ENCODE measurements at places on chromosomes 2 and 18.

DNA sequence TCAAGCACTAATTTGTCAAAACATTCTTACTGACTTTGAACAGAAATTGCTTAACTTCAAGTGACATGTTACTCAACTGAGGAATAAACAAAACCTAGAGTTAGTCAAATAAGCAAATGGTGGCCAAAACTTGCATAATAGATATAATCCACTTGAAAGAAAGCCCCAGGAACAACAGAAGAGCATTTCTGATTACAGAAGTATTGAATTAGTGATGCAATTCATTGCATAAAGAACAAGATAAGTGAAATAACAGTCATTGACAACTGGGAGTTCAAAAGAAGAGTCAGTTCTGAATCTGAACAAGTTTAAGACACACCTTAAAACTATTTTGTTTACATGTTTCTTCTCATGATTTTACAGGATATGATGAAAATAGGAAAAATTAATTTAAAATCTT lies 30.8 kb downstream of the COBLL1 start:
- H3K36me3 ChIP-seq = no peaks in the 10 kb centered on the region
- no peak for DNase-seq

GRCh38 chr18:8400193-8400752 lies 209.0 kb upstream of the RAB12 start:
- peaks cover 10% of the 10 kb centered on the region for H3K36me3 ChIP-seq
- no peak overlapping the region for H3K27ac ChIP-seq
- H3K4me1 ChIP-seq = no peaks in the 10 kb centered on the region

GRCh38 chr2:30677231-30677630 lies 130.0 kb downstream of the CAPN13 start:
- no peak for DNase-seq
- H3K4me1 ChIP-seq = no peaks in the 10 kb centered on the region
- no peak overlapping the region for H3K4me3 ChIP-seq
- no peak overlapping the region for H3K27ac ChIP-seq

GRCh38 chr2:240640939-240641338 lies 15.7 kb downstream of the GPR35 start:
- no peaks in the 10 kb centered on the region for H3K36me3 ChIP-seq
- no peak overlapping the region for H3K27ac ChIP-seq
- peaks cover 22% of the 10 kb centered on the region for H3K27me3 ChIP-seq
- peak; percentile 26 for DNase-seq
- H3K4me1 ChIP-seq = no peaks in the 10 kb centered on the region

DNA sequence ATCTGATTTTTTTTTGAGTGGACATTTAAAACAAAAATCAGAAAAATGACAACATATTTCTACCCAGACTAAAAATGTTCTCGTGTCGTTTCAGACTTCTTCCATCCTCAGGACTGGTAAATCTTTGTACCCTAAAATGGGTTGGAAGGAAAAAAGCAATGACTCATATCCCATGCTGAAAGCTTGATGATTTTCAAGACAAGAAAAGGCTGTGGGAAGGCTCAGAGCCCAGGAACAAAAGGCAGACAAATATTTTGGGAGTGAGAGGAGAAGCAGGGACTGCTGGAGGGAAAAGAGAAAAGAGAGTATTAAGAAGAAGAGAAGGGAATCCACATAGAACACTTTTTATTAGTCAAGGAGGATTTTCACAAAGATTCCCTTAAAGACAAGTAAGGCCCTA lies 77.1 kb upstream of the CTAGE1 start:
- H3K27ac ChIP-seq = peak overlapping the region; percentile 81
- H3K36me3 ChIP-seq = no peaks in the 10 kb centered on the region
- H3K4me3 ChIP-seq = no peak overlapping the region
- DNase-seq = no peak

- no peak overlapping the region for H3K27ac ChIP-seq
- no peak for DNase-seq
- H3K27me3 ChIP-seq = no peaks in the 10 kb centered on the region
- H3K36me3 ChIP-seq = no peaks in the 10 kb centered on the region
- no peak overlapping the region for H3K4me3 ChIP-seq
Observed at GRCh38 chr2:233035426-233036161, 3.1 kb downstream of the NEU2 start.

DNA sequence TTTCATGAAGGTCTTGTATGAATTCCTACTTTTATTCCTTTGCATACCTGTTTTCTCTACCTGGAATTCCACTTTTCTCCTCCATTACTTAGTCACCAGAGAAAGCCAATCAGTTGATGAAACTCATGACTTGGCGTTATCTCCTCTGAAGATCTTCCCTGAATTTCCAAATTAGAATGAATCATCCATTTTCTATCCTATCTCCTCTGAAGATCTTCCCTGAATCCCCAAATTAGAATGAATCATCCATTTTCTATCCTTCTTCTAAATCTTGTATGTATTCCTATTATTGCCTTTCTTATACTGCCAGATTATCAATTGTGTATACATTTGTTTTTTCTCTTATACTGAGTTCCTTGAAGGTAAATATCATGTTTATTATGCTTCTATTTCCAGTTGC lies 440.4 kb downstream of the CCDC85A start:
- no peak overlapping the region for H3K4me3 ChIP-seq
- no peaks in the 10 kb centered on the region for H3K36me3 ChIP-seq
- no peak for DNase-seq
- no peak overlapping the region for H3K27ac ChIP-seq
- H3K27me3 ChIP-seq = no peaks in the 10 kb centered on the region

DNA sequence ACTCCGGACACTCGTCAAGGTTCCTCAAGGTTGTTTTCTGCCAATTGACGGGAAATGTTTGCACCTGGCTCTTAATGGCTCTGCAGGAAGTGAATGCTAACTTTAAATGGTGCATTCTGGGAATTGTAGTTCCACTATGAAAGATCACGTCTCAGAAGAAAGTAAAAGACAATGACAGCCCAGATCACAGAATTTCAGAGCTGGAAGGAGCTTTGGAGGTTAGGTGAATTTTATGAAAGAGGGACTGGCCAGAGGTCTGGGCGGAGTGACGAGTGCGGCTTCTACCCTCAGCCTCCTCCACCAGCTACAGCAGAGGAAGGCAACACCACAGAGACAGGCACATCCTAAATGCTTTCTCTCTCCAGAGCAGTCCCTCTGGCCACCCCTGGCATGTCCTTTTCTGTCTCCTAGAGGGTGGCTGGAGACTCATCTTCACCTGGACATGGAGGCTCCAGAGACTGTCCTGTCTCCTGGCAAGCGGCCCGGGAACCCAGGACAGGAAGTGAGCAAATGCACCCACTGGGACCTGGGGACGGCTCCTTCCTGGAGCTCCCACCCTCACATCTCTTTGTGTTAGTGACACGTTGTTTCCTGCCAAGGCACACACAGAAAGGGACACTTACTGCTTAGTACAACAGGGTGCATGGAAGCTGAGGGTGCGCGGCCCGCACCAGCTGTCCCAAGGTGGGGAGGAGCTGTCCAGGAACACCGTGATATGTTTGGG lies 19.4 kb downstream of the THAP4 start:
- peak overlapping the region; percentile 42 for H3K4me3 ChIP-seq
- H3K36me3 ChIP-seq = peaks cover 10% of the 10 kb centered on the region
- peak; percentile 54 for DNase-seq

- H3K27ac ChIP-seq = no peak overlapping the region
- H3K4me1 ChIP-seq = peaks cover 37% of the 10 kb centered on the region
- H3K4me3 ChIP-seq = peak overlapping the region; percentile 15
- peaks cover 3% of the 10 kb centered on the region for H3K27me3 ChIP-seq
Observed at GRCh38 chr2:9753665-9754531, 89.4 kb upstream of the TAF1B start.

DNA sequence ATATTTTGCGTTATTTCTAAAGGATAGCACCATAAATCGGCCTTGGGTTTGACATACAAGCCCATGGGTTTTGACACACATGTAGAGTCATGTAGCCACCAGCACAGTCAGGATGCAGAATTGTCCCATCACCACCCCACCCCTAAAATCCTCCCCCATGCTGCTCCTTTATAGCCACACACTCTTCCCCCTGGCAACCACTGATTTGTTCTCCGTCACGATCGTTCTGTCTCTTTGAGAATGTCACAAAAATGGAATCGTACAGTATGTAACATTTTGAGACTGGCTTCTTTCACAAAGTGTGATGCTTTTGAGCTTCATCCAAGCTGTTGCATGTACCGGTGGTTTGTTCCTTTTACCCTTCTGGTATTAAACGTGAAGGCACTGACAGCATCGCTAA lies 39.1 kb downstream of the CRACDL start:
- no peak overlapping the region for H3K4me3 ChIP-seq
- DNase-seq = no peak
- no peaks in the 10 kb centered on the region for H3K36me3 ChIP-seq
- H3K27ac ChIP-seq = no peak overlapping the region
- no peaks in the 10 kb centered on the region for H3K27me3 ChIP-seq

DNA sequence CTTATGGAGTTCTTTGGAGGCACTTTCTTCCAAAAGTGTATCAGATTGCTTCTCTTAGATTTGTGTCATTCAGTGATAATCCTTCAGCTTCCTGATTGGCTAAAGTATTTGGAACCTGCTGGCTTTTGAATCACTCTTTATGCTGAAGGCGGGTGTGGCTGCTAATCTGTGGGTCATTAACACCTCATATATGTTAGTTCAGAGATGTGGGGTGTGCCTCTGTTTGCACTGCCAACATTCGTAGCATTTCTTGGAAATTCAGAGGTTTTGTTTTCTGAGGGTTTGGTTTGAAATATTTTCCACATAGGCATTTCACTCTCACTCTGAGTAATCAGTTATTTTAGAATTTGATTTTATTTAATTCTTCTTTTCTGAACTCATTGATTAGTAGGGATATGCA lies 1604.4 kb upstream of the ACVR2A start:
- DNase-seq = no peak
- no peaks in the 10 kb centered on the region for H3K4me1 ChIP-seq
- H3K4me3 ChIP-seq = no peak overlapping the region
- H3K36me3 ChIP-seq = no peaks in the 10 kb centered on the region
- H3K27ac ChIP-seq = no peak overlapping the region

GRCh38 chr2:158024288-158024898 lies 77.3 kb upstream of the UPP2 start:
- H3K27ac ChIP-seq = no peak overlapping the region
- DNase-seq = peak; percentile 24
- no peaks in the 10 kb centered on the region for H3K4me1 ChIP-seq
- no peaks in the 10 kb centered on the region for H3K36me3 ChIP-seq

DNA sequence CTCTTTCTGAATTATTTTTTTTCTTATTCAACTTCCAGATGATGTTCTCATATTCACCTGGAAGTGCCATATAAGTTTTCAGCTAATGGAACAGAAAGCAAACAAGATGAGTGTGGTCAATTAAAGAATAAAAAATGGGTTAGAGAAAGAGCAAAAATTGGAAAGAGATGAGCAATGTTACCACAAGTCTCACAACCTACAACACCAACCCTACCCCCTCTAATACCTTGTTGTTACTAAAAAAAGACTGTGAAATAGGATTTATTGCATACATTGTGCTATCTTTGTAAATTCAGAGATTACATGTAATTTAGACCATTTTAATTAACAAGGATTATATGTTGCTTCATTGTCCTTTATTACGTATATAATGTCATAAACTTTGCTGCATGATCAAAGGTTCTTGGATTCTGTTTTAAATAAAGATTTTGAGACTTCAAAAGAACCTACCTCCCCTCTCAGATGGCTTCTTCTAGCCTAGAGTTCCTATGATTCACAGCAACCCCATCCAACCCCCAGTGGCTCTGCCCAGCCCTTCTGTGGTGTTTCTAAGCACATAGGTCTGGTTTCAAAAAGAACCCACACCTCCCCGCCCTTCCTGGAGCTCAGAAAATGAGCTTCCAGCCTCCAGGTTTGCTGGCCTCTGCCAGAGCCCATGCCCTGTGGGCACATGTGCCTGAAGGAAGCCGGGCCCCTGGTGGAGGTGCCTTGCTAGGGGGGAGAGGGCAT lies 24.7 kb downstream of the LGALSL start:
- no peaks in the 10 kb centered on the region for H3K27me3 ChIP-seq
- no peak overlapping the region for H3K27ac ChIP-seq
- no peak overlapping the region for H3K4me3 ChIP-seq
